ENCODE measurements at places on chromosomes 5 and 9.

DNA sequence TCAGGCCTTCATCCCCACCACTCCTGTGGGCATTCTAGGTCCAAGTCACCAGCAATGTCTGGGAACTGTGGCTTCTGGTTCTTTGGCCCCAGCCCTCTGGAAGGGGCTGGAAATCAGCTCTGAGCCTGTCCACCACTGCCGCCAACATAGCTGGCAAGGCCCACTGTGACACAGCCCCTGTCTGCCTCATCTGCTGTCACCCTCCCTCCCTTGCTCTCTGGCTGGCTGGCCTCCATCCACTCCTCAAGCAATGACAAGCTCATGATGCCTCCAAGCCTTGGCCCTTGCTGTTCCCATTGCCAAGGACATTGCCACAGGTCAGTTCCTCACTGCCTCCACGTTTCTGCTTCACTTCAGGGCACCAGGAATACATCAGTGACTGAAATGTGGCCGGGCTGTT is 93.7 kb downstream of the LHX2 start:
- DNase-seq, result no peak

- DNase-seq, result no peak
Measured at GRCh38 chr9:6827439-6828145, 69.8 kb downstream of the KDM4C start.

DNA sequence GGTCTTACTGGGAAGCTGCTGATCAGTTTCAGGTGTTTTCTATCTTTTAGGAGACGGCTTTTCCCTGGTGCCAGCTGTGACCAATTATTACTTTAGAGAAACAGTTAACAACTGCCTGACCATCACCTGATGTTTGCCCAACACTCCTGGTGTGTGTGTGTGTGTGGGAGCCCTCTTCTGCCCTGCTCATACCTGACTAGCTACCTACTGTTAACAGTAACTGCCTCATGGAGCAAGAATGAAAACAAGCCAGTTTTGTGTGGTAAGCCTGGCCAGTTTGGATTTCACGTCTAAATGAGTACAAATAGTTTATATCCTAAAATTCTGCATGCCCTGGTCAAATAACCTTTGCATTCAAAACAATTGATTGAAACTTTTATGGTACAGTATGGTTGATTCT is 46.1 kb upstream of the RIOK2 start:
- DNase-seq, result no peak

GRCh38 chr5:151708126-151708525 is 21.4 kb upstream of the SPARC start:
- no peak for DNase-seq

DNA sequence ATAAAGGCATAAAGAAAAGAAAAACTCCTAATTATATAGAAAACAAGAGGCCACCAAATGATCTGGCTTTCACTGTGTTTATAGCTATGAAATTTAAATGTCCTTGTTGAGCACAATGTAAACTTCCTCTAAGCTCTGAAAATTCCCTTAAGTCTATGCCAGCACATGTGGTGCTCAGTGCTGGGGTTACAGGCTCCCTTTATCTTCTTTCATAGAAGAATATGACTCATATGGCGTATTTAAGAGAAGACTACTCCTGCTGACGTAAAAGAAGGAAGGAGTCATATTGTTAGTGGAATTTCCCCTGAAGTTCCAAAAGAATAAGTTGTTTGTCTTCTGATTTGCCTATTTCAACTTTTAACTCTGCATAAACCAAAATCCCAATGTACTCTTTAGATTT is 30.4 kb downstream of the RNF145 start:
- no peak for DNase-seq

GRCh38 chr9:21210311-21210710 is 3.4 kb upstream of the IFNA10 start:
- no peak for DNase-seq
